Endodermal cell (in vitro differentiated cells): ENCODE measurements at places on chromosomes 6 and 20. TPM values are rescaled to one million over a fixed set of nuclear protein-coding genes. Genes with fewer than 3 reads are reported as not detected.

CHRNA4 gene
- 0.52 TPM in 1 of 3 replicates, not detected in the others for total RNA-seq

CDH26 gene
- total RNA-seq, result 2.0 and 2.7 TPM in 2 replicates

DNA sequence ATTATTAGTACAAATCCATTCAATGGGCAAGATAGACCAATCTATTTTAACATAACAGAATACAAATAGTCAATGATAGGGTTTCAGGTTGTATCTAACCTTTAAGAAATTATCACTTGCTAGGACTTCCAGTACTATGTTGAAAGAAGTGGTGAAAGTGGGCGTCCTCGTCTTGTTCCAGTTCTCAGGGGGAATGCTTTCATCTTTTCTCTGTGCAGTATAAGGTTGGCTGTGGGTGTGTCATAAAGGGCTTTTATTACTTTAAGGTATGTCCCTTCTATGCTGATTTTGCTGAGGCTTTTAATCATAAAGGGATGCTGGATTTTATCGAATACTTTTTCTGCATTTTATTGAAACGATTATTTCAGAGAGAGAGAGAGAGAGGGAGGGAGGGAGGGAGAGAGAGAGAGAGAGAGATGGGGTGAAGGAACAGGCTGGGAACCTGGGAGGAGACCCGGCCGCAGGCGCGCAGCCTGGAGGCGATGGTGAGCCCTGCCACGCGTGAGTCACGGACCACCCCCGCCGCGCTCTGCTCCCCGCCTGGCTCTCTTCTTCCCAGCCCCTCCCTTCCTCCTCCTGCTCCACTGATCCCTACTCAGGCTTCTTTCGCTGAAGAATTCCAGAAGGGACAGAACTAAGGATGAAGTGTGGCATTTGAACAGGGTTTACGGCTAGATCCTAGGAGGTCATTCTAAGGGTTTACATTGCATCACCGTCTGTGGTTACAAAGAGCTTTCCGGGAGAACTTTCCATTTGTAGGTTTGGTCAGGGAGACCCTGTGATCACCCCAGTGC, 45.5 kb upstream of the HLA-E start:
- H3K36me3 ChIP-seq, result no peaks in the 10 kb centered on the region
- no peak overlapping the region for H3K4me3 ChIP-seq
- no peaks in the 10 kb centered on the region for H3K4me1 ChIP-seq
- no peak overlapping the region for H3K27ac ChIP-seq
- DNase-seq, result no peak
- H3K27me3 ChIP-seq, result peaks cover 97% of the 10 kb centered on the region

GRCh38 chr6:22888163-22888752, 318.9 kb downstream of the HDGFL1 start:
- no peaks in the 10 kb centered on the region for H3K36me3 ChIP-seq
- no peak overlapping the region for H3K4me3 ChIP-seq
- no peaks in the 10 kb centered on the region for H3K4me1 ChIP-seq
- no peak for DNase-seq

DNA sequence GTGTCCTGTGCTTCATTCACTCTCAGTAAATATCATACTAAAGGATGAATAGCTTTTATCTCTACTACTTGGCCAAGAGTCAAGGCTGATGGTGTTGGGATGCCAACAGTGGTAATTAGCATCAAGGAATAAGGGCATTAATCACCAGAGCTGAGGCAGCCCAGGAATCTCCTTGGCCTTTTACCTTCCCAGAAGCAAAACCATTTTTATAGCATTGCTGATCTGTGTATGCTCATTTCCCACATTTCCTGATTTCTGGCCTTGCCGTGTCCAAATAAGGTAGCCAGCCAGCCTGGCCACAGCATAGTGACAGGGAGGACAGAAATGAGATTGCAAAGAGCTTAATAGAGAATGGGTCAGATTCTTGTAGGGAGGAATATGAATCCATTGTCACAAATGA, 76.7 kb upstream of the FOXO3 start:
- DNase-seq, result no peak
- H3K36me3 ChIP-seq, result no peaks in the 10 kb centered on the region
- H3K27ac ChIP-seq, result no peak overlapping the region
- no peaks in the 10 kb centered on the region for H3K27me3 ChIP-seq

DNA sequence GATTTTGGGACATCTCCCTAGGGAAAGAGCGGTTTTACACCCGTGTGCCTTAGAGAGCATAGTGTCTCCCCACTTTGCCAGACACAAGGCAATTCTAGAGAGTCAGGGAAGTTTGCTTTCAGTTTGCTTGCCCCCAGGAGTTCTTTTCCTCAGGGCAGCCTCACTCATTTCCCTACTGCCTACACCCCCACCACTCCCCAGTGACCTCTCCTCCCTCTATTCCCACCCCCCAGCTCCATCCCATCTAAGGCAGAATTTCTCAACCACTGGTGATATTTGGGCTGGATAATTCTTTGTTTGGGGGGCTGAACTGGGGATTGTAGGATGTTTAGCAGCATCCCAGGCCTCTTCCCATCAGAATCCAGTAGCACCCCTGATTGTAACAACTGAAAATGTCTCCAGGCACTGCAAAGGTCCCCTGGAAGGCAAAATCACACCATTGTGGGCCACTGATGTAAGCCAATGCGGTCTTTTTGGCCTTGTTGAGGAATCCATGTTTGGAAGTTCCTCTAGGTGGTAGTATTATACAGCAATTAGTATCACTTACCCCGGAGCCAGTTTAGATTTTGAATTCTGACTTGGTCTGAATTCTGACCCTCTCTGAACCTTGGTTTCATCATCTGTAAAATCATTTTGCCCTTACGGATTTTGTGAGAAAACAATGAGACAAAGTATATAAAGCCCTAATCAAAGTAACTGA, 1.3 kb downstream of the EPPIN start:
- H3K27ac ChIP-seq, result no peak overlapping the region
- DNase-seq, result peak; percentile 65
- H3K4me3 ChIP-seq, result no peak overlapping the region
- no peaks in the 10 kb centered on the region for H3K36me3 ChIP-seq

DNA sequence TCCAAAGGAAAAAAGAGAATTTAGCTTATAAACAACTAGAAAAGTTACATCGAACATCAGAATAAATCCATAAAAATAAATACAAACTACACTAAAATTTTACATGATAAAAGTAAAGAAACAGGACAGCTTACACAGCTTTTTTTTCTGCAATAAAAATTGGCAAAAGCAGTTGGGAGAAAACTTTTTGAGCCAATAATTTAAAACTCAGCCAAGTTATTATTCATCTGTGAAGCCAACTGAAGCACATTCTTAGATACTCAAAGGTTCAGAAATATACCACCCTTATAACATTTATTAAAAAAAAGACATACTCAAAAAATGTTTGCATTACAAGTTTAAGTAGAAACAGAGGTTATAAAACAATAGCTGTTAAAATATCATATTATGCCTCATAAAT, 23.7 kb upstream of the RSPO3 start:
- DNase-seq, result no peak
- H3K27me3 ChIP-seq, result no peaks in the 10 kb centered on the region
- H3K4me3 ChIP-seq, result no peak overlapping the region
- H3K27ac ChIP-seq, result no peak overlapping the region
- no peaks in the 10 kb centered on the region for H3K4me1 ChIP-seq

DNA sequence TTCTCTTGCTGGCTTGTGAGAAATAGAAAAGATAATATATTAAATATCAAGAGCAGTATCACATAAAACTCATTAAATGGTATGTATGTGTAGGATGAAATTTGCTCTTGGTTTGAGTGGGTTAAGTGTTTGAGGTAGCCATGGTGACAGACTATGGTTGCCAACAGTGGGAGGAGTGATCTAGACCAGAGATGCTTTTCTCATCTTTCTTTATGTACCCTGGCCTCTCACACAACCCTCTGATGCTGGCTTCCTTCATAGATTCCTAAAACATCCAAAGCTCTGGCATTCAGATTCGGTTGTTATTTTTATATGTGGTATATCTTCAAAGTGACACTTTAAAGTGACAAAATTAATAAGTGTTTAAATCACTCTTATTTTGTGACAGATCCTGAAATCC, 9.0 kb upstream of the MLIP start:
- no peaks in the 10 kb centered on the region for H3K4me1 ChIP-seq
- no peak overlapping the region for H3K4me3 ChIP-seq
- H3K36me3 ChIP-seq, result no peaks in the 10 kb centered on the region

DNA sequence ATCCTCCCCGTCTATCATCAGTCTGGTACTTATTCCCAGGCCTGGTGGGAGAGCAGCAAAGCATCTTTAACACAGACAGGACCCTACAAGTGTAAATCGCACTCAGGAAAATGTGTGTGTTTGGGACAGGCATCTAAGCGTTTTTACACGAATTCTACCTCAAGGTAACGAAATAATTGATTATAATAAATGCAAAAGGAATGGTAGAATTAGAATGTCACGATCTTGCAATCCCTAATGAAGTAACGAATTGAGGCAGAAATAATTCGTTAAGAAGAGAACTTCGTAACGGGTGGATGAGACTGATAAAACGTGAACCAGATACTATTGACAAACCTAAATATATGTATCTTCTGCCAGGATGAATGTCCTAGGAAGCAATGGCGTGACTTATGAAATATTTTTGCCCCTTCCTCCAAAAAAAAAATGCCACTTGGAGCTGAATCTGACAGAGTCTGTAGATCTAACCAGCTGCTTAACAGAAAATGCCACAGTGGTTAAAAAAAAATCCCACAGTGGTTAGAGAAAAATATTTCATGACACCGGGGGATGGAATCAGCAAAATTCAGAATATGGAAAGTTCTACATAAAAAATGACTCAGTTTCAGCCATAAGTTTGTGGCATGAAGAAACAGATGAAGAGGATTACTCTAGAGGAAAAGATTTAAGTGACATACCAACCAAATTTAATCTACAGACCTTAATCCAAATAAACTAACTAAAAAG, 68.7 kb downstream of the F13A1 start:
- H3K4me1 ChIP-seq, result no peaks in the 10 kb centered on the region
- H3K27ac ChIP-seq, result no peak overlapping the region
- no peak for DNase-seq
- no peaks in the 10 kb centered on the region for H3K36me3 ChIP-seq

DNA sequence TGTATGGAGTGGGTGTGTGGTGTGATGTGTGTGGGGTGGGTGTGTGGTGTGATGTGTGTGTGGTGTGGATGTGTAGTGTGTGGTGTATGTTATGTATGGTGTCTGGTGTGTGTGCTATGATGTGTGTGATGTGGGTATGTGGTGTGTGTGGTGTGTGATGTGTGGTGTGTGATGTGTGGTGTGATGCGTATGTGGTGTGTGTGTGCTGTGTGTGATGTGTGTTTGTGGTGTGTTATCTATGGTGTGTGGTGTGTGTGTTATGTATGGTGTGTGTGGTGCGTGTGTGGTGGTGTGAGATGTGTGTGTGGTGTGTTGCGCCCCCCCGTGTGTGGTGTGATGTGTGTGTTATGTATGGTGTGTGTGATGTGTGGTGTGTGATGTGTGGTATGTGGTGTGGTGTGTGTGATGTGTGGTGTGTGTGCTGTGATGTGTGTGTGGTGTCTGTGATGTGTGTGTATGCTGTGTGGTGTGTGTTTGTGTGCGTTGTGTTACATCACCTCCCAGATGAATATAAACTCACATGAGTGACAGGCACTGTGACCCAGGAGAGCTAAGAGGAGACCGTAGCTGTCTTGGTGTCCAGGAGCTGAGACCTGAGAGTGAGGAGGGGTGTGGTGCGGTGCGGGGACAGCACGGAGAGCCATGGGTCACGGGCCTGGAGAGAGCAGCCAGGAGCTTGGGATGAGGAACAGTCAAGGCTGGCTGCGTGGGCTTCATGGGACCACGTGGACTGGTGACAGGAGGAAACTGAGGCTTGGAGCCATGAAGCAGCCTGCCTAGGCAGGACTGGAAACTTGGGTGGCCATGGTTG, 8.8 kb downstream of the DLGAP4 start:
- no peaks in the 10 kb centered on the region for H3K36me3 ChIP-seq
- H3K4me3 ChIP-seq, result no peak overlapping the region
- DNase-seq, result peak; percentile 54
- H3K4me1 ChIP-seq, result no peaks in the 10 kb centered on the region
- H3K27me3 ChIP-seq, result peaks cover 7% of the 10 kb centered on the region

GRCh38 chr6:91181416-91181815, 594.5 kb upstream of the MAP3K7 start:
- no peak overlapping the region for H3K27ac ChIP-seq
- no peaks in the 10 kb centered on the region for H3K27me3 ChIP-seq
- no peak for DNase-seq
- peaks cover 4% of the 10 kb centered on the region for H3K4me1 ChIP-seq
- H3K36me3 ChIP-seq, result no peaks in the 10 kb centered on the region

GRCh38 chr6:40342723-40343122, 244.4 kb downstream of the LRFN2 start:
- H3K4me1 ChIP-seq, result peaks cover 7% of the 10 kb centered on the region
- no peak overlapping the region for H3K4me3 ChIP-seq
- H3K27ac ChIP-seq, result no peak overlapping the region
- H3K36me3 ChIP-seq, result no peaks in the 10 kb centered on the region

GRCh38 chr6:80793411-80793810, 686.9 kb downstream of the BCKDHB start:
- DNase-seq, result no peak
- no peaks in the 10 kb centered on the region for H3K27me3 ChIP-seq
- no peaks in the 10 kb centered on the region for H3K36me3 ChIP-seq
- no peak overlapping the region for H3K27ac ChIP-seq
